ENCODE measurements at places on chromosomes 13 and 19. TPM values are rescaled to one million over a fixed set of nuclear protein-coding genes. Genes with fewer than 3 reads are reported as not detected.

- DNase-seq: no peak
These were observed 12.0 kb downstream of the CCNE1 start for GRCh38 chr19:29823581-29824330.

DNA sequence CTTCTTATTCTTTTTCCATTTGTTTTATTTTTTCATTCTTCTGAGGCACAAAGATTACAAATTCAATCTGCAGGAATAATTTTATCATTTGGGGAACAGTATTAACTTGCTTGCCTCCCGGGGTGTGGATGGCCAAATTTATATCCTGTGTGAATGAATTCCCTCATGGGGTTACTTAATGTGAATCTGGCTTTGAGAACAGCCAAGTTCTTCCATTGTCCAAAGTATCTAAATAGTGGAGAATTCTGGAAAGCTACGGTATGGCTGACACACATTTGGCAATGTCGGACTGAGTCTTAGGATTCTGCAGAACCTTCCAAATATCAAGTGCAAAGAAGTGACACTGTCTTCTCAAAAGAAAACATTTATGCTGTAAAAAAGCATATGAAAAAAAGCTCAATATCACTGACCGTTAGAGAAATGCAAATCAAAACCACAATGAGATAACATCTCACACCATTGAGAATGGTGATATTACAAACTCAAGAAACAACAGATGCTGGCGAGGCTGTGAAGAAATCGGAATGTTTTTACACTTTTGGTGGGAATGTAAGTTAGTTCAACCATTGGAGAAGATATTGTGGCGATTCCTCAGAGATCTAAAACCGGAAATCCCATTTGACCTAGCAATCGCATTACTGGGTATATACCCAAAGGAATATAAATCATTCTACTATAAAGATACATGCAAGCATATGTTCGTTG is 620.2 kb downstream of the EFNB2 start:
- DNase-seq: no peak

RAB3A gene
- 3.5 TPM for total RNA-seq

- no peak for DNase-seq
These were observed 10.5 kb downstream of the MYCBP2 start for GRCh38 chr13:77316430-77316829.

- no peak for DNase-seq
These were observed 21.7 kb downstream of the ZNF45 start for GRCh38 chr19:43913383-43913782.

GRCh38 chr19:44875666-44876451 is 15.2 kb upstream of the TOMM40 start:
- DNase-seq: no peak

FAM124A gene
- total RNA-seq: not detected

- no peak for DNase-seq
These were observed 97.4 kb upstream of the AKAP11 start for GRCh38 chr13:42174344-42175162.

DNA sequence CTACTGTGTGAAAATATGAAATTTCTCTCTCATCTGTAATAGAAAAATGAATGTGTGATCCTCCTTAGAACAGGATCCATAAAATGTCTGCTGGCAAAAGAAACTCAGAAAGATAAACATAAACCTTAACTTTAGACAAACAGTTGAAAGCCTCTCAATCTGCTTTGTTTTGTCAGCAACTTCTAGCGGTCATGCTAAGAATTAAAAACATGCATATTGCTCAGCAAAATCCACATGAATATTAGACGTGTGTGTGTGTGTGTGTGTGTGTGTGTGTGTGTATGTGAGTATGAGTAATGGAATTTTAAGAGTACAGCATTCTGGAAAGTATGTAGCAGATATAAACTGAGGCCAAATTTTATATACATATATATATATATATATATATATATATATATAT is 1779.2 kb upstream of the MIR17HG start:
- no peak for DNase-seq

- no peak for DNase-seq
These were observed 7.0 kb downstream of the POU4F1 start for GRCh38 chr13:78596399-78596735.

Data from GM12878 (cell line).